ENCODE measurements at places on chromosomes 7 and 10. TPM values are rescaled to one million over a fixed set of nuclear protein-coding genes. Genes with fewer than 3 reads are reported as not detected.

DNA sequence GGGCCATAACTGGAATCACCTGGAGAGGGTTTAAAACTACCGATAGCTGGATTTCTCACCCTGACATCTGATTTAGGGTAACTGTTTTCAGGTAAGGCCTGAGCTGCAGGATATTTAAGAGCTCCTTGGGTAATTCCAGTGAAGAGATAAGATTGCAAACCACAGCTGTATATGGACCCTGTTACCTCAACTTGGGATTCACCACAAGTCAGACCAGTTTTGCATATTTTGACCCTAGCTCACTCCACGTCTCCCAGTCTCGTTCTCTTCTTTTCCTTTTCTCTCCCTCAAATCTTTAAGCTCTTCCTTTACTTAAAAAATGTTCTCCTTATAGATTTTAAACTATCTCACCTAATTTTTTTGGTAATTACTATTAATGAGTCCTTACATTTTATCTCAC, 264.4 kb downstream of the THSD7A start:
- no peak for DNase-seq
- H3K27me3 ChIP-seq, result no peaks in the 10 kb centered on the region
- no peaks in the 10 kb centered on the region for H3K4me1 ChIP-seq

DNA sequence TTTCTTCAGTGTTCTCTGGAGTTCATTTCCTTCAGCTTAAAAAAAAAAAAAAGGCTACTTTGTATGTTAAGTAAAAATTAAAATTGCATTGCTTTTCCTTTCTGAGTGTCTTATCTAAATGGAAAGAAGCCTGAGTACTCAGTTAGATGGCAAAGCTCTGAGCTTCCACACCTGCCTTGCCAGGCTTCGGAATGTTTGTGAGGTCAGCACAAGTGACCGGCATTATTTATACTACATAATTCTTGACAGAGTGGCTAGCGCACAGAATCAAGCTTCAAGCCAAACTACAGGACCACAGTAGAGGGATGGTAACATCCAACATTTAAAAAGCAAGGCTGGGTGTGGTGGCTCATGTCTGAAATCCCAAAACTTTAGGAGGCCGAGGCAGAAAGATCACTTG, 17.3 kb downstream of the PIP4K2A start:
- no peak overlapping the region for H3K4me3 ChIP-seq
- H3K4me1 ChIP-seq, result peaks cover 53% of the 10 kb centered on the region
- no peak for DNase-seq
- H3K36me3 ChIP-seq, result no peaks in the 10 kb centered on the region
- H3K27me3 ChIP-seq, result no peaks in the 10 kb centered on the region

Gene NACAD
- 8.9 TPM for total RNA-seq

- no peaks in the 10 kb centered on the region for H3K27me3 ChIP-seq
- H3K36me3 ChIP-seq, result no peaks in the 10 kb centered on the region
- DNase-seq, result no peak
- H3K4me3 ChIP-seq, result no peak overlapping the region
Observed at GRCh38 chr7:127918130-127918529, 113.1 kb downstream of the LRRC4 start.

Gene CRYGN
- not detected for total RNA-seq

Gene NUTM2E
- total RNA-seq, result not detected

Gene EPHA1
- total RNA-seq, result not detected

Gene PNLIPRP1
- not detected for total RNA-seq

DNA sequence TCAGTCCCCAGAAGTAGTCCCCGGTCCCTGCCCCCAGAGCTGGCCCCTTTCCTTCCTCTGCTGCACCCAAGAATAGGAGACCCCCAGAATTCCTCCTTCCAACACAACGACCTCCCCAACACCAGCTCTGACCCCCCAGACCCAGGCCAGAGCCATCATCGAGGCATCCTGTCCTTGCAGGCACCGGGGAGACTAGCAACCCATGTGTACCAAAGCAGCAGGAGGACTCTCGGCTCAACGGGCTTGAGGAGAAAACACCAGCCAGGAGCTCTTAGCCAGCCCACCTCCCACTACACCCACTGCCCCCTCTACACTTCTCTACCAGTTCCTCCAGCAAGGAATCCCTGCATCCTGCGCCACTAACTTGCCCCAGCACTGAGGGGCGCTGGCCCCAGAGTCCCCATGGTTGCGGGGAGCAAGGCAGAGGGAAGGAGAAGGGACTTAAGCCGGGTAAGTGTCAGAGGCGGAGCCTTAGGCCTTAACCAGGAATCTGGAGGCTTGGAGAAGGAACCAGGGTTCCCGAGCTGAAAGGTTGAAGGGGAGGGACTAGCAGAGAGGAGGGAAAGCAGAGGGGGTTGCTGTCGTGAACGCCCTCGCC, 3.9 kb downstream of the GRID1 start:
- H3K4me3 ChIP-seq, result no peak overlapping the region
- H3K36me3 ChIP-seq, result no peaks in the 10 kb centered on the region
- no peaks in the 10 kb centered on the region for H3K4me1 ChIP-seq
- H3K27ac ChIP-seq, result no peak overlapping the region
- H3K27me3 ChIP-seq, result peaks cover 46% of the 10 kb centered on the region

- no peaks in the 10 kb centered on the region for H3K36me3 ChIP-seq
- DNase-seq, result no peak
- H3K27ac ChIP-seq, result no peak overlapping the region
- H3K4me3 ChIP-seq, result no peak overlapping the region
- no peaks in the 10 kb centered on the region for H3K27me3 ChIP-seq
Observed at GRCh38 chr7:103418241-103418640, 27.8 kb downstream of the SLC26A5 start.

DNA sequence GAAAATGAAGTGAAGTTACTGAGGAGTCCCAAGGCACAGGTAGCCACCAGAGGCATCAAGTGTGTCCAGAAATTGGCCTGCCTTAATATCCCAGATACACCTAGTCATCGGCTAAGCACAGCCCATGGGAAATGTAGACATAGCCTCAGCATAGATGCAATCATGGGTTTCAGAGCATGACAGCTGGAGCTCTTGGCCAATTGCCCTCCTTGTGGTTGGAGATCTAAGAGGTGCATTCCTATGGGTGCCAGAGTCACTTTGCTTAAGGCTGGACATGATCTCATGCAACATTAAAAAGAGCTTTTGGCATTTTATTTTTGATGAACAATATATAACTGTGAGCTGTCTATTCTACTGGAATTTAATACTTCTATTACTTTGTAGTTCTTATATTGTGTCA, 758.0 kb upstream of the LRRTM3 start:
- no peak overlapping the region for H3K4me3 ChIP-seq
- DNase-seq, result no peak
- no peaks in the 10 kb centered on the region for H3K27me3 ChIP-seq
- H3K36me3 ChIP-seq, result no peaks in the 10 kb centered on the region

DNA sequence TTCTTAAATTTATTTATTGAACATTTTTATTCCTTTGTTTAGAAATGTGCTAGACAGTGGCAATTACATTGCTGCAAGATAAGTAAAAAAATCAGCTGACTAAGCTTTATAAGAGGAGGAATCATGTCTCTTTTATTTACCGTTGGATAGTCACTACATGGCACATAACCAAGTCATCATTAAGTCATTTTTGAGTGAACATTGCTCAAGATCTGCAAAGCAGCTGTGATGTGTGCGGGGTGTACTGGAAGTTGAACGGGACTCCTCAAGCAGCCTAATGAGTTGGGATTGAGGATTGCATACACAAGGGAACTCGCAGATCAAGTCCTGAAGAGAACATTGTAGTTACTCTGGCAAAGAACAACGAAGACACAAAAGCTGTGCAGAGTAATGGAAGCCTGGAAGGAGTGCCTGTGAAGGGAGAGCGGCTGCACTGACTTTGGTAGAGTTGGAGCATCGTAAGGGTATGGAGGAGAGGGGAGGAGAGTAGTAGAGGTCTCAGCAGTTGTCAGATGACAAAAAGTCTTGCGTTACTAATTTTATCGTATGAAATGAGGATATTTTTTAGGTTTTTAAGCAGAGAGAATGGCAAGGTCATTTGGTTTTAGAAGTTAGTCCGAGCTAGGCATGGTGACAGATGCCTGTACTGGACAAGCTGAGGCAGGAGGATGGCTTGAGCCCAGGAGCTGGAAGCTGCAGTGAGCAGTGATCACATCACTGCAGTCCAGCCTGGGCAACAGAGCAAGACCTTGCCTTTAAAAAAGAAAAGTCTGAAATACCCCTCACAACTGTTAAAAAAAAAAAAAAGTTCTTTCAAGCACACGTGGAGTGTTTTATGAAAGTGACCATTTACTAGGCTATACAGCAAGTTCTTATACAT, 95.1 kb downstream of the BMPR1A start:
- DNase-seq, result no peak
- no peaks in the 10 kb centered on the region for H3K36me3 ChIP-seq

Gene NUB1
- 60.9 TPM for total RNA-seq

Gene SUGCT
- 2.3 TPM for total RNA-seq

Gene MSS51
- total RNA-seq, result 5.0 TPM
